Left renal pelvis (tissue), 4 donors: ENCODE measurements at places on chromosomes 13 and 19. TPM values are rescaled to one million over a fixed set of nuclear protein-coding genes. Genes with fewer than 3 reads are reported as not detected.

DNA sequence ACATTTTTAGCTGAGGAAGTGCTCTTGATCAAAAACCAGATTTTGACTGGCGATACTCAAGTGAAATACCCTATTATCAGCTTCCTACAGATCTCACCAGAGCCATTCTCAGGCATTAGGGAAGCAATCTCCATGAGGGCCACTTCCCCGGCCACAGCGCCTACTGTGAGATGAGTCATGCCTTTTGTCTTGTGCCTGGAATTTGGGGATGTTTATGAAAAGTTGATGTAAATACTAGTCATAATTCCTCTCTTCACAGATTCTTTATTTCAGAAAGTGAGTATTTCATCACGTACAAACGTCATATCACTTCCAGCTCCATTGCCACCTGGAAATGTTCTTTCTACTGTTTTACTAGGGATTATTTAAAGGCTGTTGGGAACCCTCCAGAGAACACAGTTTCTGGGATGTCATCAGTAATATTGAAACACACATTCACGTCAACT lies 25.3 kb upstream of the SLC46A3 start:
- no peak for DNase-seq

- DNase-seq, result no peak
Measured at GRCh38 chr13:111323549-111323948, 3.1 kb downstream of the TEX29 start.

DNA sequence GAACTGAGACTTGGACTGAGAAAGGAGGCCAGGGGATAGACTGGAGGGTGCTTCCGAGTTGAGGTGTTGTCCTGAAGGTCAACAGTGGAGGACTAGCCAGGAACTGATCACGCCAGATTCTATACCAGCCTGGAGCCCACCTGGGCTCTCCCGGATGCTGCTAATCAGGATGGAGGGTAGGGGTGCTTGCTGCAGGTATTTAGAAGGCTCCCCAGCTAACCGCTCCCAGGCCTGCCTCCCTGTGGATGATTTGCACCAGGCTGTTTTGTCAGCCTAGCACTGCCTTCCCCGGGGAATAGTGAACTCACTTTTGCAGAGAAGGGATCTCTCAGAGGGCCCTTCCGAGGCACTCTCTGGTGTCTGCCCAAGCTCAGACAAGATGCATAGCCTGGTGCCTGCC lies 60.5 kb upstream of the KCTD15 start:
- no peak for DNase-seq

MTUS2 gene
- 1.4 TPM for polyA plus RNA-seq

GRCh38 chr19:51644636-51645271 lies 1.9 kb downstream of the SIGLEC14 start:
- DNase-seq, result no peak

- no peak for DNase-seq
Measured at GRCh38 chr19:38384209-38385027, 3.4 kb downstream of the GGN start.

GRCh38 chr13:39859898-39860297 lies 204.4 kb downstream of the COG6 start:
- DNase-seq, result no peak

ZNF585A gene
- 14.9 TPM for polyA plus RNA-seq

DNA sequence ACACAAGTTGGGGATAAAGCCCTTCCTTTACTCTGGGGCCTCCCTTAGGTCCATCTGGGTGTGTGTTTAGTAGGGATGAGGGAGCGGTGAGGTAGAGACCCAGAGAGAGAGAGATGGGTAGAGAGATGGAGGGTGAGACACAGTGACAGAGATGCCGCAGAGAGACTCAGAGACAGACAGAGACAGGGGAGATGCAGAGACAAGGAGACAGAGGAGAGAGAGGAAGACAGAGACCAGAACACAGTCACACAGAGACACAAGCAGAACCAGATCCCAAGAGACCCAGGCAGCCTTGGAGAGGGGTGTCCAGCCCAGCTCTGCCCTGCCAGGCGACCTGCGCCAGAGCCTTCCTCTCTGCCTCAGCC lies 2.4 kb downstream of the KLK1 start:
- no peak for DNase-seq

DNA sequence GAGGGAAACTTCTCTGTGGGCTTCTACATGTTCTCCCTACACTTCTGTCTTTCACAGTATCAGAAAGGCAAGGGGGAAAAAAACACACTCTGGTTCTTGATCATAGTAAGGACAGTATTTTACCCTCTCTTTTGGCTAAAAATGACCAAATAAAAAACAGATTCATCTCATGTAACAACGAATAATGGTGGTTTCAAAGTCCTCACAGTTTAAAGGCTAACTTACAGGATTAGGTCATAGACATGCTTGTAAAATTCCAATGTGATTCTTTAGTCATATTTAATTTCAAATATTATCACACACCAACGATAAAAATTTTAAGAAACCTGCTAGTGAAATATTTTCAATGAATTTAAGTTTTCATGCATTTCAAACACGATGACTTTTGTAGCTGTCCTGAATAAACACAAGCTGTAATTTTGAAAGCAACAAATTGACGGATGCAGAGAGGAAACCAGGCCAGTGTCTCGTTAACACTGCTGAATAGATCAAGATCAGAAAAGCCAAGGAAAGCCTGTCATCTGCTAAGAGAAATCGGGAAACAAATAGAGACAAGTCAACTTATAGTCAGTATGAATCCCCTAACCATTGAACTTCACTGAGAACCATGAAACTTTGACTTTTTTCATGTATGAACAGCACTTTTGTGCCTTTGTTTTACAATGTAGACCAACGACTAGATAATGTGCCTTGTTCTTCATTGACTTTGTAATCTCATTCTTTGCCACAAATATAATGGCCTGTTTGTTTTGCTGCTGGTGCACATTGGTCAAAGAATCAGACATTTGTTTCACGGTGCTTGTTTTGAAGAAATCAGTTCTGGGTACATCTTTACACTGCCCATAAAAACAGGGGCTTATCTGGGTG lies 22.0 kb downstream of the MBNL2 start:
- no peak for DNase-seq

DACH1 gene
- 128 TPM for polyA plus RNA-seq

DNA sequence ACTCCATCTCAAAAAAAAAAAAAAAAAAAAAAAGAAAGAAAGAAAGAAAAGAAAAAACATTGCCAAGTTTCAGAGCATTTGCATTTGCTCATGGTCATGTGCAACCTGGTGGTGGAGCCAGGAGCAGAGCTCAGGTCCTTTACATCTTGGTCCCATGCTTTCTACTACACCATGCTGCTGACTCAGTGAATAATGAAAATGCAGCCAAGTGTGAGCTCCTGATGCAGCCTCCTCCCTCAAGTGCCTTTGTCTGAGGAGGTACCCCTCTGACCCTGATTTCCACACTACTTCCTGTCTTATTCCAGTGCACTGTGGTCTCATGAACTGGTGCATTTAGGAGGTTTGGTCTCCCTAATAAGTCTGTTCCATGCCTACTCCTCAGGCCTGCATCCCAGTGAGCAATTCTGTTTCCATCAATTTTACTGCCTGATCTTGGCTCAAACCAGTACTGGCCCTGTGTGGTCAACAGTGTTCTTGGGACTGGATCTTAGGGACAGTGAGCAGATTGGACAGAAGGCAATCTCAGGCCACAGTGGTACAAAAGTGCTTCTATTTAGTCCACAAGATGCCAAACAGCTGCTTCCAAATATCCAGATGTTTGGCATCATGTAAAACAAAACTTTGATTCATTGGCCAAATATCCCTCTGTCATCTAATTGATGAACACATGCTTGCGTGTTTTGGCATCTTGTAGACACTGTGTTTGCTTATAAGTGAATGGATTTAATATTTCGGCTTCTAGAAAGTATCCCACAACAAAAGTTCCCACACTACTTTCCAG lies 28.8 kb upstream of the LRCH1 start:
- DNase-seq, result no peak

DNA sequence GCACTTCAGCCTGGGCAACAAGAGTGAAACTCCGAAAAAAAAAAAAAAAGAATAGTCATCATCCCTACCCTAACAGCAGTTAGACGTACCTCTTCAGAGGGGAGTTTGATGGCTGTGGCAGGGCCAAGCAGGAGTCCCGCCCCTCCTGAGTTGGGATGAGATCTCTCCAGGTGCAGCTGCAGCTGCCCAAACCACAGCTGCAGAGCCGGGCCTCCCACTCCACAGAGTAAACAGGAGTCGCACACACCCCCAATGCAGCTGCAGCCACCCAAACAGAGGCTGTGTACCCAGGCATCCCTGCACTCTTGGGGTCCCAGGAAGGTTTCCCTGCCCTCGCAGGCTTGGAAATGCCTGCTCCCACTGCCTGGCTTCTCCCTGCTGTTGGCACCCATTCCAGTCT lies 17.4 kb upstream of the MLLT1 start:
- DNase-seq, result no peak

NLRP5 gene
- polyA plus RNA-seq, result not detected

DNA sequence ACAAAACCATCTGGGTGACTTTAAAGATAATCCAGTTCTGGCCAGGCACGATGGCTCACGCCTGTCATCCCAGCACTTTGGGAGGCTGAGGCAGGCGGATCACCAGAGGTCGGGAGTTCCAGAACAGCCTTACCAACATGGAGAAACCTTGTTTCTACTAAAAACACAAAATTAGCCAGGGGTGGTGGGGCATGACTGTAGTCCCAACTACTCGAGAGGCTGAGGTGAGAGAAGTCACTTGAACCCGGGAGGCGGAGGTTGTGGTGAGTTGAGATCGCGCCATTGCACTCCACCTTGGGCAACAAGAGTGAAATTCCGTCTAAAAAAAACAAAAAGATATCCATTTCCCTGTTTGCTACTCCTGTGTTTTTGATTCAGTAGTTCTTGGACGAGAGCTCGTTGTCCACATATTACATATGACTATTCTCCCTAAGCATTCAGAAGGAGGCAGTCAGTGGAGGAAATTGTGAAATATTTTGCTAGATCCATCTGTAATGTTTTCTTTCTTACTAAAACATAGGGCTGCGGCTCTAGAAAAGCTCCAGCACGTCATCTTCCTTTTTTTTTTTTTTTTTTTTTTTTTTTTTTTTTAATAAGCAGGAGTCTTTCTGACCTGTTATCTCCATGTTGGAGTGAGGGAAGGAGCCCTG lies 33.6 kb downstream of the ZNF701 start:
- DNase-seq, result no peak

- DNase-seq, result no peak
Measured at GRCh38 chr19:45020071-45020470, 18.8 kb upstream of the CLASRP start.

WDR88 gene
- polyA plus RNA-seq, result 2.1 TPM

- no peak for DNase-seq
Measured at GRCh38 chr19:8486661-8487136, 15.7 kb downstream of the PRAM1 start.

GRCh38 chr13:93818345-93818744 lies 591.7 kb downstream of the GPC6 start:
- no peak for DNase-seq

DNA sequence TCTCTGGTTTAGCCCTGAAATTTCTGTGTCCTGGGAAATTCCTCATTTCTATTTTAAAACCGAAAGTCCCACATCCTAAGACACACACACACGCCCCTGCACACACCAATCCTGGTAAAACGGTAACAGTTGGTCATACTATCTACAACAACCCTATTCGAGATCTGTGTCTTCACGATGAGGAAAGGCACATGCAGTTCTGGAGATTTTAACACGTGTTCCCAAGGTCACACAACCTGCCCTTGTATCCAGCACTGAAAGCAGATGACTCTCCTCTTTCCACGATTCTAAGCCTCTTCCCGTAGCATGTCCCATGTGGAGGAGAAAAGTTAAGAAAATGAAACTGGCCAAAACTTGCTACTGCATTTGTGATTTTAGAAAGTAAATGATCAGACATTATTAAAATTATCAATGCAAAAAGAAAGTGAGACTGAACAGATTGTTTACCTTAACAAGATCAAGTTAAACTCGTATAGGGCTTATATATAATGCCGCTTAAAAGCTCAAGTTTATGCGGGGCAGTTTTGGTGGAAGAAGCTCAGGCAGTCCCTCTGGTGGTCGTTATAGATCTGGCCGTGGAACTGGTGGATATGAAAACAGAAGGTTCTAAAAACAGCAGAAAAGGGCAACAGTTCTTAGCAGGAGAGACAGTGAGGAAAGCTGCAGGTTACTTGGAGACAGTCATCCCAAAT lies 32.7 kb downstream of the VSTM1 start:
- no peak for DNase-seq

PRPF31 gene
- polyA plus RNA-seq, result 67.2 TPM

- no peak for DNase-seq
Measured at GRCh38 chr19:53878776-53879139, 3.2 kb upstream of the PRKCG start.

DNA sequence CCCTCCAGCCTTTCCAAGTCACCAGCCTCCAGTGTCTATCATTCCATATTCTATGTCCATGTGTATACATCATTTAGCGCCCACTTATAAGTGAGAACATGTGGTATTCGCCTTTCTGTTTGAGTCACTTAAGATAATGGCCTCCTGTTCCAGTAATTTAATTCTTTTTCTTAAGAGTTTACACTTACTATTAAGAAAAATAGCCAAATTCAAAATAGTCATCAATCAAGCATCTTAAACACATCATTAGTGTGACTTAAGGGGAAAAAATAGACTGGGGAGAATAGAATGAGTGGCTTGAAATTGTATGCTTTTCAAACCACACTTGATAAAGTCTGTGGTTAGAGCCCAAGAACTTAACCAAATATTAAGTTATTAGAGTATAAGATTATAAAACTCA lies 248.0 kb downstream of the MAB21L1 start:
- DNase-seq, result no peak

GRCh38 chr13:19573120-19573716 lies 11.9 kb upstream of the TPTE2 start:
- DNase-seq, result no peak
